ENCODE measurements at places on chromosomes 3 and 15.

GRCh38 chr3:187968883-187969580 lies 184.9 kb upstream of the LPP start:
- no peak for DNase-seq

GRCh38 chr3:69324362-69325025 lies 61.4 kb downstream of the FRMD4B start:
- no peak for DNase-seq

- no peak for DNase-seq
Measured at GRCh38 chr3:106421426-106421825, 552.6 kb upstream of the CBLB start.

DNA sequence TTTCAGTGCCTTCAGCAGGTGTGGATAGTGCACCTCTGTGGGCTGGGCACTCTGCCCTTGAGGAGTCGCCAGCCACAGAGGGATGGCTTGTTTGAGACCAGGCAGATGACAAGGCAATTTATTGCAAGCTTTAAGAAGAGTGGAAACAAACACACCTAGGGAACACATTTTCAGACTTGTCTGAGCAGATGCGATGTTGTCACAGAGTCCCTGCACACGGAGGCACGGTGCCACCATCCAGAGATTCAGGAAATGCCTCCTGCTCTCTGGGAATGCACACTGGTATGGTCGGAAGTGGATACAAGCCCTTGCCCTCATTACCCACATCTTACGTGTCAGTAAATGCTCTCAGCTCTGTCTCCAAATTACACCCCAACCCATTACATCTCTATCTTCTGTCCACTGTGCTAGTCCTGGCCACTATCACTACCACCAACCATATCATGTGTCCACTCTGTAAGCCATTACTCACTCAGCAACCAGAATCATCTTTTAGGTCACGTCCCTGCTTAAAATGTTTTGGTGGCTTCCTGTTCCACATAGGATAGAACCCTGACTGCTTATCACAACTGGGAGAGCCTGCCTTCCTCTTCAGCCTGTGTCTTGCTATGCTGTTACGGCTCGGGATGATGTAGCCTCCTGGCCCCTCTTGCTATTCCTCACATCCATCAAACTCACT lies 196.9 kb downstream of the SLCO3A1 start:
- no peak for DNase-seq

GRCh38 chr3:16606398-16606797 lies 1.2 kb upstream of the DAZL start:
- DNase-seq = no peak

DNA sequence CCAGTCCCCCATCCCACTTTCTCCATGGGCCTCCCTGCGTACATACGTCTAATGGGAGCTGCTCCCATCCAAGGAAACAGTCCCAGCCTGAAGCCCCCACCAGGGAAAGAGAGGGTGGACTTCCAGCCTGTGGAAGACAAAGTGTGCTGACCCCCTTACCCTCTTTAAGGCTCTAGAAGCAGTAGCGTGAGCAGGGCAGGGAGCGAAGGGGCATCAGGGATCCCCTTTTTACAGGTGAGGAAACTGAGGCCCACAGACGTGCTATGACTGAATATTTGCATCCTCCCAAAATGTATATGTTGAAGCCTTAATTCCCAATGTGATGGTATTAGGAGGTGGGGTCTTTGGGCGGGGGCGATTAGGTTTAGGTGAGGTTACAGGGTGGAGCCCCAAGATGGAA lies 83.4 kb downstream of the TOP2B start:
- no peak for DNase-seq

DNA sequence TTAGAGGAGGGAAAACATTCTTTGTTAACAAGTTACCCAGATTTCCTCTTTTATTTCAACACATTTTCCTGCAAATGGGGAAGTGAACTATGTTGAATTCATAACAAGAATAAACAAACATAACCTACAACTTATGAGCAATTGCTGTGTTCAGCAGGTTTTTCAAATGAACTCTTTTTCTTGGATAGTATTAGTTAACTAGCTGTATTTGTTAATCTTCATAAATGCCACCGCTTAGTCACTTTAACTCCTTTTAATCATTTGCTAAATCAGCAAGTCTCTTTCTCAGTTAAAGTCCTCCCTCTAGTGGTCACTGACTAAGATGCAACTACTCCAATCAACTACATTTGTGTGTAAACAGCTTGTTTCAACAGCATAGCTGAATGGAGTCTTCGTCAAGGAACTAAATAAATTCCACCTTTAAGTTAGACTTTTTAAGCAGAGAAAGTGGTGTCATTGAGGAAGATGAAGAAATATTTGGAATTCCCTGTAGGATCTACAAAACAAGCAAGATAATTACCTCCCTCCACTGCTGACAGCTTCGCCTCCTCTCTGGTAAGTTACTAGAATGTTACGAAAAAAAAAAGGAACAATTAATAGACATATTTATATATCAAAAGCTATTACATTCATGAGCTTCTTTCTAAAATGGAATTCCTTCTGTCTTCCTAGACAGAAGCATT lies 1122.0 kb downstream of the ROBO1 start:
- DNase-seq = no peak

DNA sequence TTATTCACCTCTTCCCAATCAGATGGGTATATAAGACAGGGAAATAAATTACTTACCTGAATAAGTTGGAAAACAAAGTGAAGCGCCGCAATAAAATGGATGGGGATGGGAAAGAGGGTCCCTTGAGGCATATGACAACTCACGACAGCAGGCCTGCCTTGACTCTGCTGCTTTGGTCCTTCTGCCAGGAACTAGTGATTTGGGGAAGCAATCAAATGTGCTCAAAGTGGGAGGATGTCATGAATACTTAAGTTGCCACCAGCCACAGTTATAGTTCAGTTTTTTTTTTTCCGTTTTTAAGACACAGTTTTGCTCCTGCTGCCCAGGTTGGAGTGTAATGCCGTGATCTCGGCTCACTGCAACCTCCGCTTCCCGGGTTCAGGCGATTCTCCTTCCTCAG lies 4.6 kb downstream of the PARL start:
- no peak for DNase-seq

DNA sequence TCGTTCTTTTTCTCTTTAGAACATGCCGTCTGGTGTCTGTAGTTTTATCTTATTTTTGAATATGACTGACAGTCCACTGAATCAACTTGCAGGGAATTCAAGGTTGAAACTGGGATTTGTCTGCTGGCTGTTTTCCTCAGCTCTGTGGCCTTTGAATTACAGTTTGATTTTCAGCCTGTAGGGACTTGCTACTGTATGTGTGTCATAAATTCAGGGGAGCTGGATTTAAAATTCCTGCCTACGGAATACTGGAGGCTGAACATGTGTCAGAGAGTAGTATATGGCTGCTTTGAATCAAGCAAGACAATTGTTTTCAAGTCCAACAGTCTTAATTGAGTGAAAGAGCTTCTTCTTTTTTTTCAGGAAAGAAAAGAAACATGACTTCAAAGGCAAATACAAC lies 33.9 kb downstream of the RARB start:
- no peak for DNase-seq

DNA sequence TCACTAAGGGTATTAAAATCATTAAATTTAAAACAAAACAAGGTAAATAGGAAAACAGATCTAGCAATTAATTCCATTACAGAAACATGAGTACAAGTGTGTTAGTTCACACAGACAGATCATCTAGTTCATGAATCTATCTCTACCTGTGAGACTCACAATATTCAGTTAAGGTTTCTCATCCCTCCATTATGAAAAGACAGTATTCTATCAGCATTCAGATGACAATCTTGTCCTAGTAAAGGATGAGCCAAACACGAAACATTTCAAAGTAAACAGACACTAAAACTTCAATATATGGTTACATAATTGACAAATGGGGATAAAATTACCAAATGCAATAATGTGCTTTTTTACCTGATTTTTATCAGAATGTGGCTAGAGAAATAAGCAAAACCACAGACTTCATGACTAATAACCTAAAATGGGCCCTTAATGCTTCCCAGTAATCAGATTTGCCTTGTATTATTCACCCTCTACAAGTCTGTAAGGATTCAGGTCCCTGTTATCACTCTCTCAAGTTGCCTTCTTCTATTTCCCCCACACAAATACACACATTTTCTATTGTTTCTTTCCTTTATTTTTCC lies 126.8 kb downstream of the DLG1 start:
- DNase-seq = no peak

- no peak for DNase-seq
Measured at GRCh38 chr3:18144571-18144970, 280.6 kb downstream of the SATB1 start.

DNA sequence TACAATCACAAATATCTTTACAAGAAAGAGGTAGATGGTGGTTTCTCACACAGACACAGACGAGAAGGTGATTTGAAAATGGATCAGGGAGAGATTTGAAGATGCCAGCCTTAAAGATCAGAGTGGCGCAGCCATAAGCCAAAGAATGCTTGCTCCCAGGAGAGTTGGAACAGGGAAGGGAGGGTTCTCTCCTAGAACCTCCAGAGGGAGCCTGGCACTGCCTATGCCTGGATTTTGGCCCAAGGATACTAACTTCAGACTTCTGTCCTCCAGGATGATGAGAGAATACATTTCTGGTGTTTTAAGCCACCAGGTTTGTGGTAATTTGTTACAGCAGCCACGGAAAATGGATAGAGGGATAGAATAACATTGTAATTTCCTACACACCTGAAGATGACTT lies 279.1 kb downstream of the FAM43A start:
- DNase-seq = no peak
